ENCODE measurements at places on chromosomes 3 and 15.

- no peak for DNase-seq
Measured at GRCh38 chr3:16290007-16290826, 25.2 kb downstream of the OXNAD1 start.

GRCh38 chr3:158404131-158404718 lies 166.8 kb upstream of the MLF1 start:
- no peak for DNase-seq

GRCh38 chr3:64627471-64628321 lies 60.1 kb downstream of the ADAMTS9 start:
- DNase-seq: no peak

DNA sequence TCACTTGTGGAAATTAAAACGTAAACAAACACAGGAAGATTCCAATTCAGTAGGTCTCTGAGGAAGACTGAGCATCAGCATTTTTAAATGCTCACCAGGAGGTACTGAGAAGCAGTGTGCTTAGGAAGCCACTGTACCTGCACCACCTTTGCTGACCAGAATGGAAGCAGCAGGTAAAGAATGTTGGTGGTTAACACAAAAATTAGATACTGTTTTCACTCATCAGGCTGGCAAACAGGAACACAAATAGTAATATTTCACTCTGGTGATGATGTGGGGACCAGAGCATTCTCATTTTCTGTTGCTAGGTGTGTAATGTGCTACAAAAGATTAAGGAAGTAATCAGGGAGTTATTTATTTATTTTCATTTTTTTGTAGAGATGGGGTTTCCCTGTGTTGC lies 29.9 kb upstream of the GHSR start:
- DNase-seq: no peak

GRCh38 chr3:196608693-196609092 lies 30.8 kb upstream of the NRROS start:
- DNase-seq: no peak

- DNase-seq: no peak
Measured at GRCh38 chr3:124409650-124410275, 320.5 kb upstream of the UMPS start.
